ENCODE measurements at places on chromosomes 13 and 19.

GRCh38 chr19:5308451-5309437 lies 31.9 kb downstream of the PTPRS start:
- no peak for DNase-seq

DNA sequence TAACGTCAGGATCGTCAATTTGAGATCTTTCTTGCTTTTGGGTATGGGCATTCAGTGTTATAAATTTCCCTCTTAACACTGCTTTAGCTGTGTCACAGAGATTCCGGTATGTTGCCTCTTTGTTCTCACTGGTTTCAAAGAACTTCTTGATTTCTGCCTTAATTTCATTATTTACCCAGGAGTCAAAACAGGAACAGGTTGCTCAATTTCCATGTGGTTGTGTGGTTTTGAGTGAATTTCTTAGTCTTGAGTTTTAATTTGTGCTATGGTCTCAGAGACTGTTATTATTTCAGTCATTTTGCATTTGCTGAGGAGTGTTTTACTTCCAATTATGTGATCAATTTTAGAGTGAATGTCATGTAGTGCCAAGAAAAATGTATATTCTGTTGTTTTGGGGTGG lies 153.1 kb downstream of the PCDH17 start:
- DNase-seq, result no peak

DNA sequence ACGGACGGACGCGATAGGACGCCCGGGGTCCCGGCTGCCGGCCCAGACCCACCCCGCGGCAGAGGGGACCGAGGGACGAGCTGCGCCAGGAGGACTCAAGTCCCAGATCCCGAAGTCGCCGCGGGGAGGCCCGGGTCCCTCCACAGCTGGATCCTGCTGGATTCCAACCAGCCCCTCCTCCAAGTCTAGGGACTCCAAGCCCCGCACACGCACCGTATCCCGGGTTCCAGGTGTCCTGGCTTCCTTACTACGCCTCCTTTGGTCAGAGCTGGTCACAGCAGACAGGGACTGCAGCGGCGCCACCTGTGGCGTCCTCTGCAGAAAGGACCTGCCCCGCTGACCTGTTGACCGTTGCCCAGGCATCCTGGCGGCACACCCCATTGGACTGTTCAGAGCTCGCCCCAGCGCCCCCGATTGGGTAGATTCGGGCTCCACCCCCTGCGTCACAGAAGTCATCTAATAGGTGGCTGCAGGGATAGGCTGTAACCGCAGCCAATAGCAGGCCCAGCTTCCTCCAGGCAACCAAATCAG lies 29.0 kb upstream of the ZNF709 start:
- no peak for DNase-seq

- no peak for DNase-seq
These were observed 66.4 kb downstream of the ZAR1L start for GRCh38 chr13:32248801-32249200.

- no peak for DNase-seq
These were observed 30.1 kb upstream of the OBI1 start for GRCh38 chr13:78689011-78689410.
